Tibial nerve (tissue), 4 donors: ENCODE measurements at places on chromosomes 1 and 21.

- DNase-seq: no peak
Measured at GRCh38 chr1:152034324-152034653, 2.5 kb downstream of the S100A11 start.

GRCh38 chr21:45615145-45615711, 28.3 kb upstream of the PCBP3 start:
- no peak for DNase-seq

GRCh38 chr1:117561551-117561950, 44.3 kb upstream of the TENT5C start:
- no peak for DNase-seq

- no peak for DNase-seq
Measured at GRCh38 chr1:51878308-51878615, 265 bp downstream of the NRDC start.

- DNase-seq: peak; percentile 25
Measured at GRCh38 chr1:228735871-228736586, 750 bp downstream of the RHOU start.

DNA sequence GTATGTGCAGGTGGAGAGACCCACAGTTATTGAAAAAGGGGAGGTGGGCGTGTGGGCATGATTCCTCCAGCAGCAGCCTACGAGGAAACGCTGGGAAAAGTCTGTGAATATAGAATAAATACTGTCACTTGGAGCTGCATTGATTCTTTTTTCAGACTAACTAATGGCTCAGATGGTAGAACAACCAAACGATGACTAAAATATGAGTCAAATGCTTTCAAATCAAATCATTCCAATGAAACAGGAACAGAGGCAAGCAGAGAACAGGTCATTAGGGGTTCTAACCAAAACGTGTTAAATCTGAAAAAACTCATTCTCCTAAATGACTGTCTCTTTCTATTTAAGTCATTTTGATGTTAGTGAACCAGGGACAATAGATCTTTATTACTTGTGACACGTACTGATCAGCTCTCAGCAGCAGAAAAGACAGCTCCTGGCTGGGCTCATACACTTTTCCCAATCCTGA, 35.1 kb upstream of the SEC16B start:
- DNase-seq: no peak

- DNase-seq: no peak
Measured at GRCh38 chr1:155218854-155219591, 10.5 kb downstream of the MTX1 start.

GRCh38 chr1:245776694-245777332, 622.0 kb downstream of the KIF26B start:
- no peak for DNase-seq

GRCh38 chr1:201084295-201084694, 27.9 kb downstream of the CACNA1S start:
- no peak for DNase-seq

GRCh38 chr1:226443439-226443838, 35.5 kb upstream of the PARP1 start:
- DNase-seq: no peak

GRCh38 chr1:174913225-174913903, 86.4 kb upstream of the CACYBP start:
- no peak for DNase-seq

DNA sequence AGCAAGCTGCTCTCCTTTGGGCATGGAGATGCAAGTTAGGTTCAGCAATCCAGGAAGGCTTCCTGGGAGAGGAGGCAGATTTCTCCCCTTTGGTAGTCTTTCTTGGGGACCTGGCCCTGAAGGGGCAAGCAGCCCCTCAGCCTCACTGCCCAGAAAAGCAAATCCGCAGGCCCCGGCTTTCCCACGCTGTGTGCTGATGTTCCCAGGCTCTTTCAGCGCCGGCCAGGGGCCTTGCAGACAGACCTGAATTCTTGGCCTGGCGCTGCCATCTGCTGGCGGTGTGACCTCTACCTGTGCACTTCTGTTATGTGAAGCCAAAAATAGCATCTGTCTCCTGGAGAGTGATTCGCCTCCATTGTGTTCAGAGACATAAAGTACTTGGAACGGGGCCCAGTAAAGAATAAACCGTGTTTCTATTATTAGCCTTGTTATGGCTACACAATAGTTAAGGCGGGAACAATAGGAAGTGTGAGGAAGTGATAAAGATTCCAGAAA, 64.8 kb downstream of the ALPL start:
- DNase-seq: no peak

GRCh38 chr1:36471830-36472641, 7.9 kb upstream of the MRPS15 start:
- no peak for DNase-seq

DNA sequence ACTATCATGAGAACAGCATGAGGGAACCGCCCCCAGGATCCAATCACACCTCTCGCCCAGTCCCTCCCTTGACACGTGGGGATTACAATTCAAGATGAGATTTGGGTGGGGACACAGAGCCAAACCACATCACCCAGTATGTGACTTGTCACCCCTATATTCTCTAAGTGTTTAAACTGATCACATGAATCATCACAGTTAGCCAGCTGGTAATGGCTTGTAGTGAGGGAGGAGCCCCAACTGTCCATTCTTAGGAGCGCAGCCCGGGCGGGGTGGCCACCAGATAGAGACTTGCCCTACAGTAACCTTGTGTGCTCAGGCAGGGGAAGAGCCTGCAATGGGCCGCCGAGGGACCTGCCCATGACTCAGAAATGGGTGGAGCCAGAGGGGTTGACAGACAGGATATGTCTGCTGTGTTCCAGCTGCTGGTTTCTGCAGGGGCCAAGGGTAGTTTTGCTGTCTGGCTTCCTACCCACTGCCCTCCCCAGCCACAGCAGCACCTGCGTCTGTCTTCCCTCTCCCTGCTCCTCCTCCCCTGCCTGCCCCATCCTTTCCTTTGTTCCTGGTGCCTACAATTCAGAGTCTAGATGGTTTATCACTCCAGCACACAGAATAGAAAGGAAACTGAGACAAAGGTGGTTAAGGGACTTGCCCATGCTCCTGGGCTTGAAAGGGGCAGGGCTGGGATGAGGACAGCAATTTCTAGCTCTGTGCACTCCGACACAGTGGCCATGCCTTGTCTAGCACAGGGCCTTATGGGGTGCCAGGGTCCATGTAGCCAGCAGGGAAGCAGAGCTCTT, 9.2 kb downstream of the ABCG1 start:
- DNase-seq: peak; percentile 91

DNA sequence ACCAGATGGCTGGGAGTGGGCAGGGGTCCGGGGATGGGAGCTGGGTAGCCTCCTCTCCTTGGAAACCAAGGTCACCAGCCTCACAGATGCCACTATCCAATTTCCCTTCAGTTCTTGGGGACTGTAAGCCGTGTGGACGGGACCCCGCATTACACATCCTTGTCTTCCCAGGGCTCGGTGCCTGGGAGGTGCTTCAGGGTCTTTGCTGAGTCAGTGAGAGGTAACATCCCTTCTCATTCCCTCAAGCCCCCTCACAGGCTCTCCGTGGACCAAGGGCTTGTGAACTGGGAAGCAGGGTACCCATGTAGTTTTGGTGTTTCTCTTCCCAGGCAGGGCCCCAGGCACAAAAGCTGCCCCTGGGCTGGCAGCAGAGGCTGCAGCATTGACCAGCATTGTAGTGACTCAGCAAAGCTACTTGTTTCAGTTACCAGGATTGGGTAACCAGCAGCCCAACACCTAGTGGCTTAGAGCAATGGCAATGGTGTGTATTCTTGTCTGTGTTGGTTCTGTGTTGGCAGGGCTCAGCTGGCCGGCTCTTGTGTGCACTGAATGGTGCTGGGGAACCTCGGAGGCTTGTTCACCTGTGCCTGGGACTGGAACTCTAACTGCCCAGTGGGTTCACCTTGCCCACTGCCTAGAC, 24.6 kb upstream of the PCBP3 start:
- no peak for DNase-seq

GRCh38 chr1:113416496-113416895, 26.2 kb downstream of the MAGI3 start:
- DNase-seq: no peak
